ENCODE measurements at places on chromosomes 13 and 19.

GRCh38 chr13:113851480-113851803 is 12.4 kb downstream of the GAS6 start:
- DNase-seq: no peak

DNA sequence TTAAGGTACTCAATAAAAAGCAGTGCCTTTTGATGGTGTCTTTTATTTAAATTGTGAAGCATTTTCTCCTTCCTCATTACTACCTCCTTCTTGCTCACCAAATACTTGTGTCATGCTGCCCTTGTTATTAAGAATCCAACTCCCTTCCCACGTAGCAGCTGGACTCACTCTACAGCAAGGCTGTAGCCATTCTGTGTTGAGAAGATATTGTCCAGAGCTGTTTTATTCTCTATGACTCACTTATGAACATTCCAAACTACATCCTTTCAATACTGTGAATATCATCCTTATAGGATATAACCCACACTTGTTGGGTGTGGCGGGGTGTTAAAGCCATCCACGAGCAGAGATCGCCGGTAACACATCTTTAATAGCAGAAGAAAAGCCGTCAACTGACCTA is 1671.5 kb upstream of the SLC10A2 start:
- DNase-seq: no peak

DNA sequence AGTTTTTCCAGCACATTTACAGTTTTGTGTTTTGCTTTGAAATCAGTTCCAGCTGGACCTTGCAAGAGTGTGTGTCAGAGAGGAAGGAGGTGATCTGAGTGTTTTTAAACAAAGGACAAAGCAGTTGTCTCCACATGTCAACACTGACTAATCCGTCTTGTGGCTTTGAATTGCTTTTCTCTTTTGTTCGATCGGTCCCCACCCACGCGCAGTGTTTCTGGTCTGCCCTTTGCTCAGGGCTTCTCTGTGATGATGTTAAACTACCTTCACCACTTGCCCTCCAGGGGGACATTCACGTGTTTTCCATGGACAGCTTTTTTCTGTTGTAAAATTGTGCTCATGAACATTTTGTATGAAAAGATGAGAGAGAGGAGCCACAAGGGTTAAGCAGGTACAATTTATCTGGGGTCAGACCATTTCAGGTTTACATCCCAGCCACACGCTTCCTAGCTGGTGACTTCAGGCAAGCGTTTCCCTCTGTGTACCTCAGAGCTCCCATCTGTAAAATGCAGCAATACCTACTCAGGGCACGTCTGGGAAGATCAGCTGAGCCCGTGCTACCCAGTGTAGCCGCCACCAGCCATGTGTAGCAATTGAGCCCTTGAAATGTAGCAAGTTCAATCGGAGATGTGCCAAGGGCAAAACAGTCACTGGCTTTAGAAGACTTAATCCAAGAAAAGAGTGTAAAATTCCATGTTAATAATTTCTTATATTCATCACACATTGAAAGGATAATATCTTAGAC is 13.5 kb upstream of the PLA2G4C start:
- DNase-seq: no peak

- DNase-seq: no peak
Observed at GRCh38 chr13:78611040-78611439, 7.7 kb upstream of the POU4F1 start.

GRCh38 chr13:93249364-93250306 is 23.0 kb downstream of the GPC6 start:
- peak; percentile 2 for DNase-seq

Measured in SW 1271 (cell line).